Sigmoid colon (tissue), 7 donors: ENCODE measurements at places on chromosomes 16 and 17. TPM values are rescaled to one million over a fixed set of nuclear protein-coding genes. Genes with fewer than 3 reads are reported as not detected.
A peak's percentile ranks its signal among the peaks of the same experiment; 100 is the strongest.

GRCh38 chr17:48997827-48998586 lies 822 bp downstream of the IGF2BP1 start:
- DNase-seq: no peak
- no peak overlapping the region for H3K4me3 ChIP-seq
- no peak overlapping the region for H3K27ac ChIP-seq

- no peak overlapping the region for H3K4me3 ChIP-seq
- H3K27ac ChIP-seq: no peak overlapping the region
- peaks cover 4% of the 10 kb centered on the region for H3K36me3 ChIP-seq
- no peaks in the 10 kb centered on the region for H3K4me1 ChIP-seq
- no peak for DNase-seq
Measured at GRCh38 chr16:57039148-57039812, 49.9 kb downstream of the NLRC5 start.

- no peak overlapping the region for H3K27ac ChIP-seq
- peaks cover 16% of the 10 kb centered on the region for H3K4me1 ChIP-seq
- no peak overlapping the region for H3K4me3 ChIP-seq
- DNase-seq: no peak
- H3K27me3 ChIP-seq: no peaks in the 10 kb centered on the region
Measured at GRCh38 chr17:62823111-62823893, 15.2 kb upstream of the MARCHF10 start.

DNA sequence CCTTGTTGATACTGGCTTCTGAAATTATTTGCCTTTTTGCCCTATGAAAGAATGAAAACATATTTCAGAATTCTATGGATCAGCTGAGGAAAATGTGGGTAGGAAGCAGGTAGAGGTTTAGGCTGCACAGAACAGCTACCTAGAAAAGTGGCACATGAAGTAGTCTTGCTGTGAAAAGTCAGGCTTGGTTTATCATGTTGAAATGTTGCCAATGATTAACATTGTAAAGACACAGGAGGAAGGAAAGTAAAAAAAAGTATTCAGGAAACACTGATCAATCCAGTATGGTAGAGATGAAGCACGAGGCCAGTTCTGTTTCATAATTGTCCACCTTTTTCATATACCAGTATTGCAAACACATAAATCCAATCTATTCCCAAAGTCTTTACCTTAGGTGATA lies 29.9 kb downstream of the ABCA6 start:
- H3K4me1 ChIP-seq: no peaks in the 10 kb centered on the region
- no peak for DNase-seq

GRCh38 chr16:30490210-30490609 lies 17.7 kb downstream of the ITGAL start:
- no peak overlapping the region for H3K4me3 ChIP-seq
- no peaks in the 10 kb centered on the region for H3K4me1 ChIP-seq

DNA sequence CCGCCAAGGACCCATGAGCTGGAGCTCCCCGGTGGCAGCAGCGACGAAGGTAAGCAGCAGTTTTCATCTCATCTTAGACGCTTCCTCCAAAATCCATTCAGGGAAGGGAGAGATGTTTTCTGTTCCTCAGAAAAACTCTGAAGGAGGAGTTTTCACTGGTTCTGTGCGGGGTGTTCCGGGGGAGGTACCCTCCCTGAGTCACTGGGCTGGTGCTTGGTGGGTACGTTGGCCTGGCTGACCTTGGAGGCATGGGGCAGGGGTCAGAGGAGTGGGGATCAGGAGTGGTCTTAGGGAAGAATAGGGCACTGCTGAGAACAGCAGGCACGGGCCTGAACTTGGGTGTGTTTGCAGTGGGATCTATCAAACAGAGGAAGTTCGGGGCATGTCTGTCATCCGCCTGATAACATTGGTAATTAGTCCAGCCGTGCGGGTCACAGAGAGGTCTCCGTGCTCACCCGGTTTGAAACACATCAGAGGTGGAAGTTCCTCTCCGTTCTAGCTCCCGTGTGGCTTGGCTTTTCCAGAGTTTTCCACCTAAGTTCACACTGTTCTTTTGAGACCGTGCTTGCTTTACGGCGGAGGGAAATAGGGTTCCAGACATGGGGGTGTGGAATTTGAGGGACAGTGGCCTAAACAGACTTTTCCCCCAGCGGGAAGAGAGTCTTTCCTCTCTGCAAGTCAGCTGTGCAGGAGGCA lies 59.6 kb upstream of the CIBAR2 start:
- peak overlapping the region; percentile 30 for H3K4me3 ChIP-seq
- H3K36me3 ChIP-seq: no peaks in the 10 kb centered on the region
- no peak for DNase-seq
- no peaks in the 10 kb centered on the region for H3K27me3 ChIP-seq

- H3K27me3 ChIP-seq: no peaks in the 10 kb centered on the region
- no peaks in the 10 kb centered on the region for H3K36me3 ChIP-seq
- peak overlapping the region; percentile 93 for H3K4me3 ChIP-seq
- DNase-seq: no peak
Measured at GRCh38 chr16:57092786-57093411, 516 bp downstream of the CPNE2 start.

DNA sequence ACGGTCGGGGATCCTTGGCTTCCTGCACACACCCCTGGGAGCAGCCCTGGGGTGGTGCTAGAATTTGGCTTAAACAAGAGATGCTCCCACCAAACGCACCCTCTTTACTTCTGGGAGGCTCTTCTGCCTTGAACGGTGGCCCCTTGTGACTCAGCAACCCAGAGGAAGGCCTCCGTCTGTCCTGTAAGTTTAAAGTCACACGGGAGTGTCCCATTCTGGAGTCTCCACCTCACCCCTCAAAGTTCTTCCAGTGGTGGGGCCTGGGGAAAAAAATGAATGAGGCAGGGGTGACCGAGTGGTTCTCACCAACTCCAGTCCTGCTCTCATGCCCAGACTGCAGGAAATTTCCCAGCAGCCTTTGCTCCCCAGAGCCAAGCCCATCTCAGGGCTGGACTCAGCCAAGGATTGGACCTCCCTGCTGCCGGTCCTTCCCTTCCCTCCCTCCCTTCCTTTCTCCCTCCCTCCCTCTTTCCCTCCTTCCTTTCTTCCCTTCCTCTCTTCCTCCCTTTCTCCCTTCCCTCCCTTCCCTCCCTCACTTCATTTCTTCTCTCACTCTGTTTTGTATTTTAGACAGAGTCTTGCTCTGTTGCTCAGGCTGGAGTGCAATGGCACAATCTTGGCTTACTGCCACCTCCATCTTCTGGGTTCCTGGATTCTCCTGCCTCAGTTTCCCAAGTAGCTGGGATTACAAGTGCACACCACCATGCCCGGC lies 11.4 kb downstream of the ITGAD start:
- no peaks in the 10 kb centered on the region for H3K27me3 ChIP-seq
- H3K27ac ChIP-seq: no peak overlapping the region
- DNase-seq: no peak
- H3K4me3 ChIP-seq: no peak overlapping the region
- no peaks in the 10 kb centered on the region for H3K4me1 ChIP-seq

DNA sequence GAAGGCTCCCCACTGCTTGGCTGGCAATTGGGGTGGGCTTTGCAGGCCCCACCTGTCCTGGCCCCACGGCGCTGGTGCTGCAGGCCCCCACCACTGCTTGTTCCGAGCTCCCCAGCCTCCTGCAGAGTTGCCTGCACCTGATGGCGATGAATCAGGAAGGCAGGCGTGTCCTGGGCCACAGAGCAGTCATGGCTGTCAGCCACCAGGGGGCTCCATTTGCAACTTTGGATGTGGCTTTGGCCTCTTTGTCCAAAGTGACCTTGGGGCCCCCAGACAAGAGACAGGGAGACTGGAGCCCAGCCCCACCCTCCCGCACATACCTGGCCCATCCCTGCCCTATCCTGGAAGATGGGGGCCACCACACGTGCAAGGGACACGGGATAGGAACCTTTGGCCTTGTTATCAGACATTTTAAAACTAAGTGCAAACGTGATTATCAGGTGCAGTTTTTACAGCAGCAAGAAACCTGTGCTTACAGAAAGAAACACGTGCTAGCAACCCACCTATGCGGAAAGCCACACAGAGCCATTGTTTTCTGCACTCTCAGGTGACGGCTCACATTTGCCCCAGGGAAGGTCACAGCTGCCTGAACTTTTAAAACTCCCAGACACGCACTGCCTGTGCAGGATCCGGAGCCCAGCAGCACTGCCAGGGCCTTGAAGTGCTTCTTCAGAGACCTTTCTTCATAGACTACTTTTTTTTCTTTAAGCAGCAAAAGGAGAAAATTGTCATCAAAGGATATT lies at the start of gene DNASE1:
DNASE1 (plus strand) TSS at position 443 of the 743 bp plus-strand sequence. CDS start 683 bp downstream, outside the sequence.
- DNase-seq: peak; percentile 71
- peaks cover 4% of the 10 kb centered on the region for H3K36me3 ChIP-seq
- H3K27ac ChIP-seq: no peak within 1 kb of the TSS
- no peaks in the 10 kb centered on the region for H3K27me3 ChIP-seq
- H3K4me1 ChIP-seq: no peaks in the 10 kb centered on the region

GRCh38 chr17:32520104-32520701 lies 33.4 kb downstream of the CDK5R1 start:
- H3K36me3 ChIP-seq: no peaks in the 10 kb centered on the region
- H3K4me1 ChIP-seq: peaks cover 4% of the 10 kb centered on the region
- no peak overlapping the region for H3K27ac ChIP-seq
- H3K4me3 ChIP-seq: no peak overlapping the region
- H3K27me3 ChIP-seq: no peaks in the 10 kb centered on the region
- peak; percentile 50 for DNase-seq

- no peaks in the 10 kb centered on the region for H3K36me3 ChIP-seq
- H3K27ac ChIP-seq: no peak overlapping the region
- H3K4me3 ChIP-seq: no peak overlapping the region
- peaks cover 3% of the 10 kb centered on the region for H3K4me1 ChIP-seq
Measured at GRCh38 chr16:78563905-78564304, 464.5 kb downstream of the WWOX start.

DNA sequence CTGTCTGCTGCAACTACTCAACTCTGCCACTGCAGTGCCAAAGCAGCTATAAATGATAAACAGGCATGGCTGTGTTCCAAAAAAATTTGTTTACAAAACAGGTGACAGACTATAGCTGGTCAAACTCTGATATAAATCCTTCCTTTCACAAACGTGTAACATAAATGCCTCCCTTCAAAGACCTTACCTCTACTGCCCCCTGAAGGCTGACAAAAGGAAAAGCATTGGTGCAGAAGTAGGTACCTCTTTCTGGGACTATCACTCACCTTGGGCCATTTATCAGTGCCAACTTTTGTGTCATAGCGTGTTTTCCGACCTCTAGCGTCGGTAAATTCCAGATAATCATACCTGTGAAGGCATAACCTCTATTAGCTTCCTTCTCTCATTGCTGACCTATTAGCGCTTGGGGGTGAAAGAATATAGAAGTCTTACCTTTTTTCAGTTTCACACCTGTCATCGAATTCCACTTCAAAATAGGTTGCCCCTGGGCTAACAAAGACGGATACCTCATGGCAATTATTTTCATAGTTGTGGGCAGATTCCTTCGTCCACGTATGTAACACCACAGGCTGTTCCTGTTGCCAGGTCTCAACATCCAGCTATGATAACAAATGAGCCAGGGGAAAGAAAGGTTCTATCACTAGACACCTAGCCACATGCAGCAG lies 67.9 kb downstream of the ZZEF1 start:
- peaks cover 17% of the 10 kb centered on the region for H3K36me3 ChIP-seq
- H3K27ac ChIP-seq: peak overlapping the region; percentile 37
- H3K4me3 ChIP-seq: no peak overlapping the region
- H3K4me1 ChIP-seq: no peaks in the 10 kb centered on the region

Gene HEXIM1
- 50.3 TPM for total RNA-seq

Gene GLP2R
- total RNA-seq: 28.5 TPM

Gene OTOP2
- not detected for total RNA-seq

Gene RETREG3
- total RNA-seq: 51.5 TPM
